Cortex of kidney (tissue), 1 donor: ENCODE measurements at places on chromosomes 5 and 9.

GRCh38 chr5:141898448-141899049 is 20.3 kb upstream of the PCDH1 start:
- DNase-seq, result no peak

- DNase-seq, result no peak
Measured at GRCh38 chr5:57684299-57684702, 201.7 kb upstream of the ACTBL2 start.

DNA sequence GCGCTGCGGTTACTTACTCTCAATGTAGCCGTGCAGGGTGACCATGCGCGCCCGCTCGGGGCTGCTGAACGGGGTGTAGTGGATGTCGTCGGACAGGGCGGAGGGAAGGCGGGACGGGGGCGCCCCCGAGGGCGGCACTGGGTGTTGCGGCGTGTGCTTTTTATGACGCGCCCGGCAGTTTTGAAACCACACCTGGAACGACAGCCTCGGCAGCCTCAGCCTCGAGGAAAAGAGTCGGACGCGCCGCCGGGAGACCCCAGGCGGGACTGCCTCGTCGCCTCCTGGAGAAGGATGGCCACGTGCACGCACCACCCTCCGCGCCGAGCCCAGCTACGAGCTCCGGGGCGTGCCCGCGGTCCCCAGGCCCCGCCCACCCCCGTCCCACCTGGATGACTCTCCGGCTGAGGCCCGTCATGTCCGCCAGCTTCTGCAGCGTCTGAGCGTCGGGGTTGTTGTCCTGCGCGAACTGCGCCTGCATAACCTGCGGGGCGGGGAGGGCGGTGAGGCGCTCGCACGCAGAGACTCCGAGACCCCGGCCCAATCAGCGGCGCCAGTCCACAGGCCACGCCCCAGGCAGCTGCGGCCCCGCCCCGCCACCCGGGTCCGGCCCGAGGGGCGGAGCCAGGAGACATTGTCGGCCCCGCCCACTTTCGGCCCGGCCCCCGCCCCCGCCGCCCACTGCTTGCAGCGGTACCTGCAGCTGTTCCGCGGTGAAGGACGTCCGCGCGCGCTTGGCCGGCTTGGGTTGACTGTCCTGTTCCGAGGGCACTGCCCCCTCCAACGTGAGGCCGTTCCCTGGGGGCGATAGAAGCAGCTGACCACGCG is 15.0 kb downstream of the LHX6 start:
- DNase-seq, result no peak

DNA sequence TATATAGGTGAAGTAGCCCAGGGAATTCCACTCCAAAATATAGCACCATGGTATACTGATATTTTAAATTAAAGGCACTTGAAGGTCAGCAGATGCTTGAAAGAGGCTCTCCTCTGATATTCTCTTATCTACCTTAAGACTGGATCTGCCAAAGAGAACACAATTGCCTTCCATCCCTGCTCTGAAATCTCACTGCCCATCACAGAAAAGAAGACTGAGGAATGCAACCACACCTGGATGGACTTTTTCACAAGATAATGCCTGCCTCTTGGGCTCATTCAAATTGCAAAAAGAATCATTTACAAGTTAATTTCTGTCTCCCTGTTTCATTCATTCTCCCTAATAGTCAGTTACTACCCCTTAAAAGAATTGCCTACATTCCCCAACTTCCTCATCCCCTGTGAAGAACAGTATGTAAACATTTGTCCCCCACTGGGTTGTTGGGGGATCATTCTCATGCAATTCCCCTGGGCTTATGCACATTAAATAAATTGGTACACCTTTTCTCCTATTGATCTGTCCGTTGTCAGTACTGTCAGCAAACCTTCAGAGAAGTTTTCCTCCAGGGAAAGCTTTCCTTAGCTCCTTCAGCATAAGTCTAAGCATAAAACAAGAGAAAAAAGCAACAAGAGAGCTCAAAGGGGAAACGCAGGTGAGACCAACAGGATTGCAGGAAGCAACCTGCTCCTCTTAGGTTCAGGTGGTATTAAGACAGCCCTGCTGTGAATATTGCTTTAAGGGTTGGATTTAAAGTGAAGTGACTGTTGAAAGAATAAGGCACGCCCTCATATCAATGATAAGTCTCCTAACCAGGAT is 171.4 kb upstream of the SLC30A5 start:
- DNase-seq, result no peak

DNA sequence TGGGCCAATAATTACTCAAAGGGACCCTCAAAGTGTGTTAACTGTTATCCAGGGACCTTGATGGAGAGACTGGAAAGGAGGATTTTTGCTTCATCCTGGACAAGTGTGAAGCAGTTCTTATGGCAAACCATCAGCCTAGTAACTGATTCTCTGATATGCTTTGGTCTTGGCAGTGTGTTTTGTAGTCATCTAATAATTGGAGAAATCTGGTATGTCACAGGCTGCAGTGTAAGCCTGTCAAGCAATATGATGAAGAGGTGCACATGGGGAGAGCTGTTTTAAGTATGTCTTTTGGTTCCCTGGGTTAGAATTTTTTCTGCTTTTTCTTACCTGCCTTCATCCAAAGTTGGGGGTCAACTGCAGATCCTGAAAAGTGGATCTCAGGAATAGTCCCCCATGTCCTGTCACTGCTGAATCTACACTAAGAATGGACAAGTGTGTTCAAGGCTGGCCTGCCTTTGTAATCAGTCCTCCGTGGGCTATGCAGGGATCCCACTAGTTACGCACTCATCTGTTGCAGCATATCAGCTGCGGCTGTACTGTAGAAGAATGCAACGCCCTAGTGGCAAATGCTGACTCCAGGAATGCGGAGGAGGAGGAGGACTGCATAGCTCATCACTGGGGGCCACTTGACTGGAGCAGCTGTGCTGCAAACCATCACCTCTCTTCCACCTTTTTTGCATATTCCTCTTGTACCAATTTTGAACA is 1.9 kb downstream of the SPTAN1 start:
- DNase-seq, result no peak

DNA sequence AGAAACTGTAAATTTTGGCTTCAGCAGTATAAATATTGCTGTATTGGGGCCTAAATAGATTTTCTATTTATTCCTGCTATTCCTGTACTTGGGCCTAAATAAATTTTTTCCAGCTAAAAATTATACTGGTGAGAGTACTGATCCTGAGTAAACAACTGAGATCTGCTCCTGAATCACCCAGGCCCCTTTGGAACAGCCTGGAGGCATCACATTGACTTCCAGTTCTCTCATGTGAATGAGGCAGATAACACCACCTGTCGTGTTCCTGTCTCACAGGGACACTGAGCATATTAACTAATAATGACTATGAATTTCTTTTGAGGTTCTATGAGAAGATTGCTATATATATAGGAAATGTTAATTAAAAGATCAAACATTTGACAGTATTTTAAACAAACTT is 119.5 kb upstream of the PLCXD3 start:
- DNase-seq, result no peak

GRCh38 chr5:111779922-111780292 is 22.9 kb upstream of the NREP start:
- no peak for DNase-seq

DNA sequence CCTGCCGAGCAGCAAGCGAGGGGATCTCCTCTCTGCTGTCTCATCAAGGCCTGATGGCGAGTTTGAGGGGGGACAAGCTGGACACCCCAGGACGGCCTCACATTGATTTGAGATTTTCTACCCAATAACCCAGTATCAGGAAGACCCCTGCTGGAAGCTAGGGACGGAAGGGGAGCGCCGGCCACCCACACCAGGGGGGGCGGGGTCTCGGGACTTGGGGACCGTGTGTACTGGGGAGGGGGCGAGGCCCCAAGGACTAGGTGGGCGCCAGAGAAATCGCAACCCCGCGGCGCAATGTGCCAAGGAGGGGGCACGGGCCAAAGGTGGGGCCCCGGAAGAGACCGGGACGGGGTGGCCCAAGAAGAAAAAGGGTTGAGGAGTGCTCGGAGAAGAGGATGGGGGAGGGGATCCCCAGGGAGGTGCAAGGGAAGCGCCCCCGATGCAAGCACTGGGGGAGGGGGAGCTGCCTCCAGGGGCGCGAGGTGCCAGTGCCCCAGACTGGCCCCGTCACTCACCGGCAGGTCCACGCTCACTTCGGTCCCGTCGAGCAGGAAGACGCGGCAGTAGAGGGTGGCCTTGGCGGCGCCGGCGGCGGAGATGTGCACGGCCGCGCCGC is 1.1 kb downstream of the EPB41L4B start:
- no peak for DNase-seq

GRCh38 chr5:139644646-139645429 is 3.3 kb upstream of the CXXC5 start:
- DNase-seq, result no peak
